ENCODE measurements at places on chromosomes 5 and 9. TPM values are rescaled to one million over a fixed set of nuclear protein-coding genes. Genes with fewer than 3 reads are reported as not detected.

DNA sequence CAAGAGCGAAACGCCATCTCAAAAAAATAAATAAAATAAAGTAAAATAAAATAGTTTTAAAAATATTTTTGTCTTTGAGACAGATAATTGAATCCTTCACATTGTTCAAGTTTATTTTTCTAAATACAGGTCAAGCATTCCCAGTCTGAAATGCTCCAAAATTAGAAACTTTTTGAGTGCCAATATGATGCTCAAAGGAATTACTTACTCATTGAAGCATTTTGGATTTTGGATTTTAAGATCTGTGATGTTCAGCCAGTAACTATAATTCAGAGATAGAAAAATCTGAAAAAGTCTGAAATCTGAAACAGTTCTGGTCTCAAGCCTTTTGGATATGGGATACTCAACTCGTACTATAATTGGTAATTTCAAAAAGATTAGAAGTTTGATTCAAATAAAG is 39.8 kb downstream of the RBM27 start:
- no peaks in the 10 kb centered on the region for H3K27me3 ChIP-seq
- no peaks in the 10 kb centered on the region for H3K4me1 ChIP-seq
- no peak overlapping the region for H3K27ac ChIP-seq
- DNase-seq: no peak

- H3K4me1 ChIP-seq: peaks cover 8% of the 10 kb centered on the region
- no peak overlapping the region for H3K4me3 ChIP-seq
- DNase-seq: no peak
- H3K27ac ChIP-seq: no peak overlapping the region
Measured at GRCh38 chr5:172801179-172801671, 30.2 kb upstream of the DUSP1 start.

DNA sequence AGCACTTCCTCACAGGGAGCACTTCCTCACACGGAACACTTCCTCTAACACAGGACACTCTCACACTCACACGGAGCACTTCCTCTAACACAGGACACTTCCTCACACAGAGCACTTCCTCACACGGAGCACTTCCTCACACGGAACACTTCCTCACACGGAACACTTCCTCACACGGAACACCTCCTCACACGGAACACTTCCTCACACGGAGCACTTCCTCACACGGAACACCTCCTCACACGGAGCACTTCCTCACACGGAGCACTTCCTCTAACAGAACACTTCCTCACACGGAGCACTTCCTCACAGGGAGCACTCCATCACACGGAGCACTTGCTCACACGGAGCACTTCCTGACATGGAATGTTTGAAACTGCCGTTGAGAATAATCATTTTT is 13.4 kb downstream of the POMT1 start:
- H3K36me3 ChIP-seq: peaks cover 65% of the 10 kb centered on the region
- peaks cover 12% of the 10 kb centered on the region for H3K27me3 ChIP-seq
- H3K4me3 ChIP-seq: no peak overlapping the region

GRCh38 chr9:34331196-34331595 is 1.8 kb downstream of the NUDT2 start:
- H3K4me1 ChIP-seq: peaks cover 21% of the 10 kb centered on the region
- H3K4me3 ChIP-seq: no peak overlapping the region
- DNase-seq: no peak
- H3K27ac ChIP-seq: no peak overlapping the region

The ARSB gene
- 19.3 TPM for total RNA-seq

The HMGCR gene
- 145 TPM for total RNA-seq

The FRMPD1 gene
- total RNA-seq: 0.08 TPM

DNA sequence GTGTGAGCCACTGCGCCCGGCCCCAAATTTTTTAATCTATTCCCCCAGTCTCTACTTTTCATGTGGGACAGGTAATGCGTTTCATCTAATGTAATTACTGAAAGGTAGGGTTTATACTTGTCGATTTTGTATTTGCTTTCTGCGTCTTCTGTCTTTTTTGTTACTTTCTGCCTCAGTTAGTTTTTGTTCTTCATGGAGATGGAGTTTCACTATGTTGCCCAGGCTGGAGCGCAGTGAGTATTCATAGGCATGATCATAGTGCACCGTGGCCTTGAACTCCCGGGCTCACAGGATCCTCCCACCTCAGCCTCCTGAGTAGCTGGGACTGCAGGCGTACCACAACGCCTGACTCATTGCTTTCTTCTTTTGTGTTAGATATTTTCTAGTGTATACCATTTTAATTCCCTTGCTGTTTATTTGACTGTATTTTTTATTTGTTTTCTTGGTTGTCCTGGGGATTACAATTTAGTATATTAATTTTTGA is 23.4 kb downstream of the EHMT1 start:
- H3K36me3 ChIP-seq: peaks cover 20% of the 10 kb centered on the region
- H3K4me1 ChIP-seq: peaks cover 10% of the 10 kb centered on the region
- no peak overlapping the region for H3K4me3 ChIP-seq
- no peak overlapping the region for H3K27ac ChIP-seq
- peaks cover 4% of the 10 kb centered on the region for H3K27me3 ChIP-seq

The IL33 gene
- 0.31 TPM for total RNA-seq

The PITX1 gene
- total RNA-seq: 0.87 TPM

GRCh38 chr9:136567651-136568287 is 21.9 kb upstream of the NOTCH1 start:
- H3K27ac ChIP-seq: no peak overlapping the region
- H3K4me1 ChIP-seq: peaks cover 28% of the 10 kb centered on the region
- H3K36me3 ChIP-seq: peaks cover 7% of the 10 kb centered on the region
- H3K27me3 ChIP-seq: peaks cover 5% of the 10 kb centered on the region
- no peak for DNase-seq

GRCh38 chr9:119114681-119115080 is 254.6 kb downstream of the BRINP1 start:
- no peaks in the 10 kb centered on the region for H3K36me3 ChIP-seq
- H3K4me3 ChIP-seq: no peak overlapping the region
- H3K4me1 ChIP-seq: no peaks in the 10 kb centered on the region
- no peak overlapping the region for H3K27ac ChIP-seq
- DNase-seq: no peak

DNA sequence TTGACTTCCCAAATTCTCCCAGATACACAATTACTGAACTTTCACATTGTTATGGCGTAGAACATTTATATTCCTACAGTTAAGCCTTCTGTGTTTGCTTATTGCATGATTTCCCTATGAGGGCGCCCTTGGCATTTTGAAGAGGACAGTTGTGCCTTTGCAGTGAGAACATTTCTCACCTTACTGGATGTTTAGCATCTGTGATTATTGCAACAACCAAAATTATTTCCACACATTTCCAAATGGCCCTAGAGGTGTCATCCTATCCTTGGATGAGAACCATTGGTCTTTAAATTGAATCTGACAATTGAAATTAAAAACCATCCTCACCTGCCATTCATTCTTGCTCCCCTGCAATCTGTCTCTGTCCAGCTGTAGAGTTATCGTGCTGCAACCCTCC is 104.0 kb downstream of the MAMDC2 start:
- no peak overlapping the region for H3K4me3 ChIP-seq
- peaks cover 6% of the 10 kb centered on the region for H3K4me1 ChIP-seq
- H3K27me3 ChIP-seq: peaks cover 1% of the 10 kb centered on the region
- H3K27ac ChIP-seq: no peak overlapping the region
- DNase-seq: no peak
- no peaks in the 10 kb centered on the region for H3K36me3 ChIP-seq

The ACTL7A gene
- total RNA-seq: not detected

The SPATA31C2 gene
- total RNA-seq: not detected

GRCh38 chr5:132087661-132088060 is 14.1 kb downstream of the CSF2 start:
- peaks cover 6% of the 10 kb centered on the region for H3K27me3 ChIP-seq
- H3K36me3 ChIP-seq: no peaks in the 10 kb centered on the region
- no peak overlapping the region for H3K27ac ChIP-seq

GRCh38 chr5:127564002-127564769 is 46.7 kb downstream of the PRRC1 start:
- DNase-seq: peak; percentile 63
- H3K36me3 ChIP-seq: no peaks in the 10 kb centered on the region
- H3K27ac ChIP-seq: no peak overlapping the region
- H3K4me3 ChIP-seq: no peak overlapping the region
- peaks cover 2% of the 10 kb centered on the region for H3K27me3 ChIP-seq

- H3K4me3 ChIP-seq: no peak overlapping the region
- no peaks in the 10 kb centered on the region for H3K36me3 ChIP-seq
- peaks cover 5% of the 10 kb centered on the region for H3K4me1 ChIP-seq
- H3K27ac ChIP-seq: no peak overlapping the region
- DNase-seq: no peak
Measured at GRCh38 chr5:4549351-4549750, 590.8 kb upstream of the ADAMTS16 start.

DNA sequence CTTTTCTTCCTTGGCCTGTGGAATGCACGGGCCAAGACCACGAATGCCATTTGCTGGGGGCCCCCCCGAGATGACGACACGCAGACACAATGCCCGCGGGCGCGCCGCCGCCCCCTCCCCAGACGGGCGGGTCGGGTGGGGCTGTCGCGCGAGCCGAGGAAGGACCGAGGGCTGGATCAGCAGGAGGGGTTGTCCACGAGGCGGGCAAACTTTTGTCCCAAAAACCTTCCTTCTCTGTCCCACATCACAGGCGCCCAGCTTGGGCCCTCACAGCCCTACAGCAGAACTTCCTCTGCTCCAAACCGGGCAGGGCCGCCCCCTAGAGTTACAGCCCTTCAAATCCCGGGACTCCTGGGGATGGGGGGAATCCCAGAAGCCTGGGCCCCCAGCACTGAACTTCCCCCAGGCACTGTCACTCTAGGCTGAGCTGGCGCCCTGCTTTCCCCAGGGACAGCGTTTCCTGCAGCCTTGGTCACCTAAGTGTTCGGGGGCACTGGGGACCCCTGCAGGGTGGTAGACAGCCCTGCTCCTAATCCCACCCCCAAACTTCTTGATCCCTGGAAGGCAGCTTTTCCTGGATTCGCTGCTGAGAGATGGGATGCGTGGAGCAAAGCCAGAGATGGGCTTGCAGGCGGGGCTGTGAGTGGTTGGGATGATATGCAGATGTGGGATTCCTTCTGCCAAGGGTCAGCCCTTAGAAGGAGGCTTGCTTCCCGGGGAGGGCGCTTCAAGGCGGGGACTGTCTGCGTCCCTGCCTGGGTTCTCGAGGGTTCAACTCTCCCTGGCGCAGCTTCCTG is 980 bp downstream of the COL5A1 start:
- H3K36me3 ChIP-seq: no peaks in the 10 kb centered on the region
- H3K4me3 ChIP-seq: peak overlapping the region; percentile 81
- H3K27me3 ChIP-seq: peaks cover 7% of the 10 kb centered on the region
- no peak overlapping the region for H3K27ac ChIP-seq

GRCh38 chr5:74026310-74026709 is 400.3 kb downstream of the ARHGEF28 start:
- H3K4me1 ChIP-seq: peaks cover 15% of the 10 kb centered on the region
- no peak for DNase-seq
- H3K27ac ChIP-seq: no peak overlapping the region
- H3K4me3 ChIP-seq: no peak overlapping the region
- no peaks in the 10 kb centered on the region for H3K36me3 ChIP-seq

GRCh38 chr5:59694411-59694810 is 199.1 kb downstream of the PDE4D start:
- H3K4me3 ChIP-seq: no peak overlapping the region
- H3K27ac ChIP-seq: no peak overlapping the region
- no peaks in the 10 kb centered on the region for H3K27me3 ChIP-seq

GRCh38 chr5:139228201-139228803 is 30.1 kb upstream of the SIL1 start:
- H3K4me3 ChIP-seq: no peak overlapping the region
- peaks cover 7% of the 10 kb centered on the region for H3K27me3 ChIP-seq
- no peak overlapping the region for H3K27ac ChIP-seq
- no peaks in the 10 kb centered on the region for H3K4me1 ChIP-seq

The OBP2B gene
- total RNA-seq: not detected

The CYLC2 gene
- total RNA-seq: not detected

The SLC34A1 gene
- total RNA-seq: not detected

GRCh38 chr9:38298904-38299303 is 93.6 kb upstream of the ALDH1B1 start:
- H3K27ac ChIP-seq: no peak overlapping the region
- H3K27me3 ChIP-seq: peaks cover 7% of the 10 kb centered on the region
- no peak overlapping the region for H3K4me3 ChIP-seq
- H3K4me1 ChIP-seq: peaks cover 6% of the 10 kb centered on the region
- H3K36me3 ChIP-seq: no peaks in the 10 kb centered on the region
- DNase-seq: no peak

GRCh38 chr5:157225469-157226422 is 40.2 kb upstream of the CYFIP2 start:
- H3K27me3 ChIP-seq: no peaks in the 10 kb centered on the region
- no peak overlapping the region for H3K4me3 ChIP-seq
- peaks cover 4% of the 10 kb centered on the region for H3K4me1 ChIP-seq
- DNase-seq: no peak

The FEM1C gene
- total RNA-seq: 16.8 TPM

DNA sequence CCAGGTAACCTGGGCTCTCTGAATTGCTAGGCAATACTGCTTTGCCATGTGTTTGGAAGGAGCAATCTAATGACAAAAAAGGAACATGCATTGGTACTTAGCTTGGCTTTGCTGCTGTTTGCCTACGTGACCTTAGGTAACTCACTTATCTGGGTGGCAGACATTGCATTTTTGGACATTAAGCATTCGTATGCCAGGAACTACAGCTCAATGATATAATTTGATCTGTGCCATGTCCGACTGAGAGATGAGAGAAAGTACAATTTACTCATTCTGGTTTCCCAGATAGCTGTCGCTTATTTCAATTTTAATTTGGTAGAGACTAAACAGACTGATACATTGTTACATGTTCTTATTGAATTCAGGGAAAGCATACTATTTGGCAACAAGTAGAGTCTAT is 63.2 kb upstream of the FRRS1L start:
- H3K36me3 ChIP-seq: no peaks in the 10 kb centered on the region
- H3K4me3 ChIP-seq: no peak overlapping the region

The NR4A3 gene
- total RNA-seq: 0.18 TPM

DNA sequence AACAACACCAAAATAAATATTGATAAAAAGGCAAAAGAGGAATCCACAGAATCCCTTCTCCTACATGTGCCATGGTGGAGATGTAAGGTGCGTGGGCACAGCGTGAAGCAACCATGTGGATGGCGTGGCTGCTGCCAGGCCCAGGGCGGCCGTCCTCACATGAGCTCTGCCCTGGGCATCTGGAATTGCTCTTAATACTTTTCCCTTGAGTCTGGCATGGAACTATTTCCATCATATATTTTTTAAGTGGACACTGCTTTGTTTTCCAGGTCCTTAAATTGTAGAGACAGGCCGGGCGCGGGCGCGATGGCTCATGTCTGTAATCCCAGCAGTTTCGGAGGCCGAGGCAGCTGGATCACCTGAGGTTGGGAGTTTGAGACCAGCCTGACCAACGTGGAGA is 349.3 kb downstream of the IRX1 start:
- no peaks in the 10 kb centered on the region for H3K36me3 ChIP-seq
- H3K4me1 ChIP-seq: peaks cover 8% of the 10 kb centered on the region
- no peak overlapping the region for H3K27ac ChIP-seq
- no peak for DNase-seq

The C5orf63 gene
- total RNA-seq: 2.0 TPM

The DOK3 gene
- 51.4 TPM for total RNA-seq

The GPSM1 gene
- 31.7 TPM for total RNA-seq

All from endothelial cell (in vitro differentiated cells).